ENCODE measurements at places on chromosomes 6 and 20.

- no peaks in the 10 kb centered on the region for H3K4me1 ChIP-seq
- no peak overlapping the region for H3K27ac ChIP-seq
- no peak overlapping the region for H3K4me3 ChIP-seq
- H3K36me3 ChIP-seq = no peaks in the 10 kb centered on the region
- DNase-seq = no peak
These were observed 247.4 kb downstream of the CD109 start for GRCh38 chr6:73943411-73943810.

DNA sequence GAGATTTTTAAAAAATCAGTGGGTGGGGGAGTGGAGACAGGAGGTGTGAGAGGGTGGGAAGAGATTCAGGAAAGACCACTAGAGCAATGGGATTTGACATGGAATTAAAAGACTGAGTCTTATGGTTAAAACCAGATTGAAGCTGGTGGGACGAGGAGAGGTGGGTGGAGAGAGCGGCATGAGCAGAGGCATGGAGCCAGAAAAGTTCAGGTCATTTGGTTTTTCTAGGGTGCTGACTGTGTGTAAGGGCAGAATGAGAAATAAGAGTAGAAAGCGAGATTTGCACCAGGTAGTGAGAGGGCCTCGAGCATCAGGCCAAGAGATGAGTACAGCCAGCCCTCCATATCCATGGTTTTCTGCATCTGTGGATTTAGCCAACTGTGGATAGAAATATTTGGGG is 121.3 kb downstream of the TCP11 start:
- H3K36me3 ChIP-seq = no peaks in the 10 kb centered on the region
- H3K27ac ChIP-seq = peak overlapping the region; percentile 91
- DNase-seq = no peak
- no peaks in the 10 kb centered on the region for H3K27me3 ChIP-seq

GRCh38 chr20:19683188-19683587 is 74.9 kb upstream of the RIN2 start:
- H3K4me3 ChIP-seq = no peak overlapping the region
- no peak overlapping the region for H3K27ac ChIP-seq
- no peaks in the 10 kb centered on the region for H3K4me1 ChIP-seq
- H3K27me3 ChIP-seq = no peaks in the 10 kb centered on the region

GRCh38 chr6:39313526-39314272 is 520 bp downstream of the KCNK17 start:
- DNase-seq = peak; percentile 31
- no peaks in the 10 kb centered on the region for H3K36me3 ChIP-seq
- no peak overlapping the region for H3K27ac ChIP-seq
- H3K4me1 ChIP-seq = peaks cover 8% of the 10 kb centered on the region
- no peak overlapping the region for H3K4me3 ChIP-seq

GRCh38 chr6:9977411-9977810 is 437.5 kb downstream of the TFAP2A start:
- H3K4me3 ChIP-seq = no peak overlapping the region
- DNase-seq = no peak
- no peak overlapping the region for H3K27ac ChIP-seq
- H3K36me3 ChIP-seq = no peaks in the 10 kb centered on the region

- H3K4me1 ChIP-seq = no peaks in the 10 kb centered on the region
- H3K36me3 ChIP-seq = no peaks in the 10 kb centered on the region
- H3K27me3 ChIP-seq = no peaks in the 10 kb centered on the region
These were observed 26.6 kb downstream of the GLP1R start for GRCh38 chr6:39075010-39075686.

GRCh38 chr20:44491635-44492395 is 16.1 kb downstream of the TTPAL start:
- H3K27me3 ChIP-seq = no peaks in the 10 kb centered on the region
- H3K4me1 ChIP-seq = no peaks in the 10 kb centered on the region
- no peaks in the 10 kb centered on the region for H3K36me3 ChIP-seq
- DNase-seq = no peak
- H3K4me3 ChIP-seq = no peak overlapping the region

DNA sequence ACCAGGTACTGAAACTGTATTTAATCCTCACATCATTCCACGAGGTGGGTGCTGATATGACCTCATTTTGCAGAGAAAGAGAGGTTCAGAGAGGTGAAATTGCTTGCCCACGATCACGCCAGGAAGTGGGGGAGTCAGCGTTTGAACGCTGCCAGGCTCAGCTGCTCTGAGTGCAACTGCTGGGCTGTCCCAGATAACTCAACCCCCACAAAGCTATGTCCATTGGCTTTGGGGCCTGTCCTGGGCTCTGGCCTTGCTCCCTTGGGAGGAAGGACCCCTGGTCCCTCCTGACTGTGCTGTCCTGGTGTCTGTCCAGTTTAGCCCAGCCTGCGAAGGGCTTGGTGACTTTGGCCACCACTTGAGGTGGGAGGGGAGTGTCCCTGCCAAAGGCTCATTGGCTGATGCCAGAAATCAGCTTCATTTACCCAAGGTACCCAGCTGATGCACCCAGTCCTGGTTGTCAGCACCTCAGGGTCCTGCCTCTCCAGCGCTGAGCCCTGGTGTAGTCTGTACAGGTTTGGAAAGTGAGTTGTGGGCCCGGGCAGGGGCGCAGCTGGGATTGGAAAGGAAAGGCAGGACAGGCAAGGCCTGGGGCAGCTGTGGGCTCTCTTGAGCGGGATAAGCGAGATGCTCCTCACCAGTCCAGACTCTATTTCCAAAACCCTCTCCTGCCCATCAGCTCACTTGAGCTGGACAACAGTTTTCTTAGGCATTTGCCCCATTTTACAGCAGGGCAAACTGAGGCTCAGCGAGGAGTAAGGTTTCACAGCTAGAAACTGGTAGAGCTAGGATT is 38.5 kb downstream of the SUN5 start:
- no peak overlapping the region for H3K27ac ChIP-seq
- H3K36me3 ChIP-seq = no peaks in the 10 kb centered on the region
- DNase-seq = no peak
- H3K4me3 ChIP-seq = no peak overlapping the region
- no peaks in the 10 kb centered on the region for H3K4me1 ChIP-seq

GRCh38 chr20:38138086-38138778 is 26.8 kb downstream of the TGM2 start:
- no peaks in the 10 kb centered on the region for H3K36me3 ChIP-seq
- DNase-seq = no peak
- no peak overlapping the region for H3K4me3 ChIP-seq
- H3K27ac ChIP-seq = no peak overlapping the region

DNA sequence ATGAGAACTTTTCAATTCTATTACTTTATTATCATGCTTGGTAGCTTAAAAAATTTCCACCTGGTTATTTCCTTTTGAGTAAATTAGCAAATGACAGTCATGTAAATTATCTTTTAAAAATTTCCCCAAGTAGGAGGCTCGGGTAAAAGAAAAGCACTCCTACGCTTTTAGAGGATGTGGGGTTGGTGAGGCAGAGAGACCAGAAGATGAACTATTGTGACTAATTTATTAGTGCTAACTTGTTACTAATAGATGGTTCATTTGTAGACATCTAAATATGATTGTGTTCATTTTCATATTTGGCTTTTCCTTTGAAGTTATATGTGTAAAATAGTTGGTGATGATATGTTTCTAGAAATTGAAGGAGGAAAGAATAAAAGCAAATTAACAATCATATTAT is 27.0 kb downstream of the ZNF292 start:
- no peak overlapping the region for H3K4me3 ChIP-seq
- H3K4me1 ChIP-seq = no peaks in the 10 kb centered on the region
- no peaks in the 10 kb centered on the region for H3K27me3 ChIP-seq
- no peak overlapping the region for H3K27ac ChIP-seq

DNA sequence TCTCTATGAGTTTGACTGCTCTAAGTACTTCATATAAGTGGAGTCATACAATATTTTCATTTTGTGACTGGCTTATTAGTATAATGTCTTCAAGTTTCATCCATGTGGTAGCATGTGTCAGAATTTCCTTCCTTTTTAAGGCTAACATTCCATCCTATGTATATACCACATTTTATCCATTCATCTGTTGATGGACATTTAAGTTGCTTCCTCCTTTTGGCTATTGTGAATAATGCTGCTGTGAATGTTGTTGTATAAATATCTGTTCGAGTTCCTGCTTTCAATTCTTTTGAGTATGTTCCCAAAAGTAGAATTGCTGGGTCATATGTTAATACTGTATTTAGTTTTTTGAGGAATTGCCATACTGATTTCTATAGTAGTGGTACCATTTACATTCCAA is 79.5 kb downstream of the PTPRA start:
- no peak overlapping the region for H3K27ac ChIP-seq
- no peaks in the 10 kb centered on the region for H3K4me1 ChIP-seq
- H3K4me3 ChIP-seq = no peak overlapping the region
- no peaks in the 10 kb centered on the region for H3K36me3 ChIP-seq
- H3K27me3 ChIP-seq = no peaks in the 10 kb centered on the region
- no peak for DNase-seq

DNA sequence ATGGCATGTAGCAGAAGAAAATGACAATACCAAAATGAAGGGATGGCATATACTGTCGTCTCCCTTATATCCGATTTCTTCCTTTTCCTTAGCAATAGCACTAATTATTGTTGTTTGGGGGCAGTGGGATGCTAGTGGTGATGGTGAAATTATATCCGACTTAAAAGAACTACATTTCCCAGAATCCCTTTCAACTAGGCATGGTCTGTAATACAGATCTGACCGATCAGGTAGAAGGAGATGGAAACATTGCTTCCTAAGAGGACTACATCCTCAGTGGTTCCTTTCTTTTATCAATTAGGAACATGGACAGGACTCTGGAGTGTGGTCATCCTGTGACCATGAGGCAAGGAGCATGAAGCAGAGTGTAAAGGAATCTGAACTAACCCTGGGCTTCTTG is 532.6 kb downstream of the CBLN4 start:
- DNase-seq = no peak
- H3K36me3 ChIP-seq = no peaks in the 10 kb centered on the region
- no peaks in the 10 kb centered on the region for H3K27me3 ChIP-seq
- no peak overlapping the region for H3K27ac ChIP-seq
- H3K4me1 ChIP-seq = peaks cover 8% of the 10 kb centered on the region

- H3K36me3 ChIP-seq = no peaks in the 10 kb centered on the region
- no peak overlapping the region for H3K4me3 ChIP-seq
- no peaks in the 10 kb centered on the region for H3K4me1 ChIP-seq
- DNase-seq = no peak
- H3K27me3 ChIP-seq = no peaks in the 10 kb centered on the region
These were observed 102.7 kb downstream of the RNASET2 start for GRCh38 chr6:166853371-166854325.

- DNase-seq = peak; percentile 73
- H3K36me3 ChIP-seq = no peaks in the 10 kb centered on the region
- H3K4me1 ChIP-seq = peaks cover 21% of the 10 kb centered on the region
- H3K27ac ChIP-seq = peak overlapping the region; percentile 91
These were observed 782 bp upstream of the FOXA2 start for GRCh38 chr20:22584922-22585785.

DNA sequence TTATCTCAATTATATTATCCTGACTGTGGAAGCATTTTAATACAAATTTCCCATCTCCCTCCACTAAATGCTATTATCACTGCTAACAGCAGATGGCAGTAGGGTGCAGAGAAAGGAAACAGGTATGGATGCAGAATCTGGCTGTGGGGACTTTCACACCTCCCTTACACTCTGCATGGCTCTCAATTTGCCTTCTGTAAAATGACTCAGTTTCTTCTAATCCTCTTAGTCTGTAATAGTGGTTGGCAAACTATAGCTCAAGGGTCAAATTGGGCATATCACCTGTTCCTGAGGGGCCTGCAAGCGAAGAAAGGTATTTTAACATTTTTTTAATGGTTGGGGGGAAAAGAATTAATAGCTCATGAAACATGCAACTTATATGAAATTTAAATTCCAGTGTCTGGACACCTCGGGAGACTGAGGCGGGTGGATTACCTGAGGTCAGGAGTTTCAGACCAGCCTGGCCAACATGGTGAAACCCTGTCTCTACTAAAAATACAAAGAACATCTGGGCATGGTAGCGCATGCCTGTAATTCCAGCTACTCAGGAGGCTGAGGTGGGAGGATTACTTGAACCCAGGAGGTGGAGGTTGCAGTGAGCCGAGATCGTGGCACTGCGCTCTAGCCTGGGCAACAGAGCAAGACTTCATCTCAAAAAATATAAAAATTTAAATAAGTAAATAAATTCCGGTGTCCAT is 83.5 kb downstream of the ZMYND8 start:
- no peaks in the 10 kb centered on the region for H3K27me3 ChIP-seq
- no peaks in the 10 kb centered on the region for H3K36me3 ChIP-seq
- H3K4me1 ChIP-seq = peaks cover 14% of the 10 kb centered on the region
- H3K4me3 ChIP-seq = no peak overlapping the region
- H3K27ac ChIP-seq = peak overlapping the region; percentile 80

DNA sequence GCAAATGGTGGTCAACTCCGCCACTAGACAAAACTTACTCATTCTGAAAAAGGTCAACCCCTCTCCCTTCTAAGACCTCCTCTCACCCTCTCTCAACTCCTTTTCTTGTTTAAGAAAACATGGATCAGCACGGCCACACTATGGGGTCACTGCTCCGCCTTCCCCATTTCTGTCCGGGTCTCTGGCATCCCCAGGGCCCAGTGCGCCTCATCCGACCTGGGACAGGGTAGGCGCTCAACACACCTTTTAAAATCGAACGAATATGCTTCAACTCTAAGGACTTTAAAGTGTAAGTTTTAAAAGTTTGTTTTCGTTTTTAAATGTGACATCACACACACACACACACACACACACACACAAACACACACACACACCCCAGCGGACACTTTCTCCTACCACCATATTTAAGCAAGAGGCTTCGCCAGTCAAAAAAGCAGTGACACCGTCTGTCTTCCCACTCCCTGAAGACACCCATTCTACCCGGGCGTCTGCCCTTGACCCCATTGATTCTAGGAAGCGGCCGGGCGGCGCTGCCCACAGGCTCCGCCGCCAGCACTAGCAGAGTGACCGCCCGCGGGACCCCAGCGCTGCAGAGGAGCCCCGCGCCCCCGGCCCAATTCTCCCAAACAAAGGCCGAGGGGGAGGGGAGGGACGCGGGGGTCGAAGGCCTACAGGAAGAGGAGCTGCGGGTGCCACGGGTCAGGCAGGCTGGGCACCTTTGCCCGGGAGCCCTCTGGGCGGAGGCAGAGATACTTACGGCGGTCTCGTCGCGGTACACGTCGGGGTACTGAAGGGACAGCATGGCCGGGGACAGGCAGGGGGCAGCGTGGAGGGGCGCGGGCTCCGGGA is 568 bp downstream of the PREP start:
- peak; percentile 49 for DNase-seq
- peak overlapping the region; percentile 96 for H3K4me3 ChIP-seq
- no peaks in the 10 kb centered on the region for H3K27me3 ChIP-seq
- H3K27ac ChIP-seq = peak overlapping the region; percentile 91

DNA sequence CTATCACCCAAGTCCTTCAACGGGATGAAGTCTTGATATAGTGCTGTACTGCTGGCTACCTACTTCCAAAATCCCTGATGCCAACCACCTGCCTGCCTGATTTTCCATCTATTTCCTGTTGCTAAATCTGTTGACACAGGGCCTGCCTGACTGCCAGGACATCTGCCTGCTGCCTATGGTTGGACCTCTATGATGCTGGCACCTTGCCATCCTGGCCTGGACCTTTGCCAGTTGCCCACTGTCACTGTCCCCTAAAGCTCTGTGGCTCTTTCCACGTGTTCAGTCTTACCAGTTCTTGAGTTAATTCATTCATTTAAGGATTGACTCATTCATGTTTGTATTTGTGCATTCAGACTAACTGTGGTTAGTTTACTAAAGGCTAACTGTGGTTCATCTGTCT is 9.2 kb upstream of the RGS17 start:
- no peaks in the 10 kb centered on the region for H3K4me1 ChIP-seq
- H3K36me3 ChIP-seq = no peaks in the 10 kb centered on the region
- no peaks in the 10 kb centered on the region for H3K27me3 ChIP-seq
- no peak overlapping the region for H3K4me3 ChIP-seq
- DNase-seq = no peak

- H3K27ac ChIP-seq = no peak overlapping the region
- no peaks in the 10 kb centered on the region for H3K27me3 ChIP-seq
- no peak for DNase-seq
- H3K4me3 ChIP-seq = no peak overlapping the region
- no peaks in the 10 kb centered on the region for H3K4me1 ChIP-seq
- no peaks in the 10 kb centered on the region for H3K36me3 ChIP-seq
These were observed 127.5 kb upstream of the SMLR1 start for GRCh38 chr6:130699742-130700141.
